ENCODE measurements at places on chromosomes 2 and 18.

DNA sequence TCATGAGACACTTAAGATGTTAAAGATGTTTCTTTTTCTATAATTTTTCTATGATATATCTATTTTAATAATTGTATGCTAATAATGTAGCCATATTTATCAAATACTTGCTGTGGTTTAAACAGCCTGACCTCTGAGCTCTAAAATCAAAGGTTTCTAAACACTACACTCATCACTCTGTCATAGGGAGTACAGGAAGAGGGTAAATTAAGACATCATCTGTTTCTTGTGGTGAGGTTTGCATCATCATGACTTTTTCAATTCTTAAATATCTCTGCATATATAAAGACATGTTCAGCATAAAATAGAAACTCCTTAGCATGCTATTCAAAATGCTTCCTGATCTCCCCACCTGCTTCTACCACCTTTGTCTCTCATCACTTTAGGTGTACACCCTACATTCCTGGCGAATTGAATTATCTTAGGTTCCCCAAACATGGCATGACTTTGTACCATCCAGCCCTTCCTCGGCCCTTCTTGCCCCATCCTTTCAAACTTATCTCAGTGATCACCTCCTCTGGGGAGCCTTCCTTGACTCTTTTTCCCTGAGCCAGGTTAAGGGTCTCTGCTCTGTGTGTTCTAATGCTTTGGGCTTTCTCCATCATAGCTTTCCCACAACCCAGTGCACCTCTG lies 105.3 kb upstream of the TTN start:
- no peak for DNase-seq

DNA sequence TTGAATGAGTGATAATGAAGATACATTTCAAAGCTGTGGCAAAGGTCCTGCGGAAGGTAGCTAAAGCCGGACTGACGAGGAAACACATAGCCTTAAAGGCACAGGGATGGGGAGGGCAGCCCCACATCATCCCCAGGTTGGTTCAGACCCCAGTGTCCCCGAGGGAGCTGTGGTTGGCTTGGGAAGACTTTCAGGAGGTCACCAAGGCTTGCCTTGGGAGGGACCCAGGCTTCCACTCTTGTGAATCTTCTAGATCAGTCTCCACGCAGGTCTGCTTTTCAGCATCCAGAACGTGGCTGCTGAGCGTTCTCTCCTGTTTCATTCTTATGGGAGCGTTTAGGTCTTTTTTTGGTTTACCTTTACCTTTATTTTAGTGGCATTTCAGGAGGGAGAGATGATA lies 16.8 kb downstream of the KIF1A start:
- DNase-seq: no peak

DNA sequence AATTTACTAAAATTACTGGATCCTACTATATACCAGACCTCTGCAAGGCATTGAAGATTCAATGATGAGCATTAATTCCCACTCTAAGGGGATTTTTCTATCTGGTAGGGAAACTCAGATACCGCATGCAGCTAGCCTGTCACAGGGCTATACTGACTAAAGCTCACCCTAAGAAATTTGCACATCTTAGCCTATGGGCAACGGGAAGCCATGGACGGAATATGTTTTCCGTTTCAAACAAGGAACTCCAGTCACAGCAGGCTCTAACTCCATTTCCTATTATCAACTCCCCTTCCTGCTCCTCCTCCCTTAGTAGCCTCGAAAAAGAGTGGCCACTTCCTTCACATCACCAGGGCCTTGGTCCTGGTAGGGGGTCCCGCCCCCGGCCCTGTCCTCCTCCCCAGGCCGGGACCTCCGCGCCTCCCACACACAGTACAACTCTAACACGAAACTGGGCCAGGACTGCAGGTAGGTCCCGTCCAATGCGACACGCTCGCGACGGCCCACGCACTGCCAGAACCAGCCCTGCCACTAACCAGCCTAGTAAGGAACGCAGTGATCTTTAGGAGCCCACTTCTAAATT lies 659 bp upstream of the COX5B start:
- no peak for DNase-seq

DNA sequence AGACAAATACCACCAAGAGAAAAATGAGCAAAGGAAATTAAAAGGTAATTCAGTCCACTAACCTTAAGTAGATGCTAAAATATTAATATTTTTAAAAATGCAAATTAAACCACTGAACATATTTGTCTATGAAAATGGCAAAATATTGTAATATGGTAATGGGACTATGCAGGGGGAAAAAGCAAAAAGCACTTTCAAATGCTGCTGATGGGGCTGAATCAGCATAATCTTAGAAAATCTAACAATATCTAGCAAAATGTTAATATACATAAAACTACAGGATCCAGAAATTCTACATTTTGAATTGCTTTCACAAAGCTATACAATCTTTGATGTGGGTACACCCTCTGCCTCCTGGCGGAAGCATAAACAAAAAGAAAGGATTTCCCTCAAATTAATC lies 86.9 kb upstream of the DTNB start:
- DNase-seq: no peak

DNA sequence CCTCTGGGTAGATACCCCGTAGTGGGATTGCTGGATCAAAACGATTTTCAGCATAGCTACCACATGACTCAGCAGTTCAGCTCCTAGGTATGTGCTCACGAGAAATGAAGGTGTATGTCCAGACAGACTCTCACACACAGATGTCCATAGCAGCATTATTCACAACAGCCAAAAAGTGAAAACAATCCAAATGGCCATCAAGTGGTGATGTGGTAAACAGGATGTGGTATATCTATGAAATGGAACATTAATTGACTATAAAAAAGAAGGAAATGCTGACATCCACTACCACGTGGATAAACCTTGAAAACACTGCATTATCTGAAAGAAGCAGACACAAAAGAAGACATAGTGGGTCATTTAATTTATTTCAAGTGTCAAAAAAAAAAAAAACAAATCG lies 241.9 kb downstream of the EIPR1 start:
- DNase-seq: no peak

- DNase-seq: no peak
Observed at GRCh38 chr2:33579227-33579626, 19.9 kb downstream of the FAM98A start.
